ENCODE measurements at places on chromosomes 11 and 22. TPM values are rescaled to one million over a fixed set of nuclear protein-coding genes. Genes with fewer than 3 reads are reported as not detected.

Gene CST6
- total RNA-seq: not detected

Gene NXPE4
- not detected for total RNA-seq

Gene PLAAT4
- total RNA-seq: 109 TPM

Gene C22orf31
- total RNA-seq: not detected

Gene FBLN1
- not detected for total RNA-seq

Gene MMP26
- total RNA-seq: not detected

Gene ADM2
- 2.5 TPM for total RNA-seq

Gene PGR
- not detected for total RNA-seq

Gene CSF2RB
- total RNA-seq: 7.8 TPM

Gene CDC45
- 85.7 TPM for total RNA-seq

Gene SLC29A2
- 8.0 TPM for total RNA-seq

Gene HEPHL1
- total RNA-seq: not detected

Gene TMEM184B
- 42.3 TPM for total RNA-seq

Gene FERMT3
- total RNA-seq: 210 TPM

Gene OR8D4
- total RNA-seq: not detected

Gene ASPHD2
- 14.1 TPM for total RNA-seq

Gene SLC6A5
- not detected for total RNA-seq

Gene PVALB
- not detected for total RNA-seq

Gene KCNQ1
- 5.7 TPM for total RNA-seq

Gene IFITM1
- 724 TPM for total RNA-seq

Gene DGCR6L
- 48.5 TPM for total RNA-seq

Gene GAL3ST3
- total RNA-seq: not detected

Gene NRGN
- 5.8 TPM for total RNA-seq

Gene HTR3B
- not detected for total RNA-seq

Gene SCGB1D4
- not detected for total RNA-seq

Gene PGA3
- total RNA-seq: not detected

Gene UPK3A
- not detected for total RNA-seq

Gene PLEKHB1
- total RNA-seq: 5.2 TPM

Gene ZMAT5
- 22.9 TPM for total RNA-seq

Gene P2RY2
- 0.07 TPM for total RNA-seq

All from T-helper 2 cell treated with Interferon-gamma antibody and Interleukin-4, amounts not matched to agents 100 ng/mL and 5 ng/mL, for 36 hours (primary cell).